ENCODE measurements at places on chromosomes 16 and 17.

- no peak for DNase-seq
Observed at GRCh38 chr16:67847064-67847861, at the start of gene CENPT. Gene CENPT (minus strand): TSS chr16:67847693. CDS start chr16:67833859, 13,834 bp downstream.

DNA sequence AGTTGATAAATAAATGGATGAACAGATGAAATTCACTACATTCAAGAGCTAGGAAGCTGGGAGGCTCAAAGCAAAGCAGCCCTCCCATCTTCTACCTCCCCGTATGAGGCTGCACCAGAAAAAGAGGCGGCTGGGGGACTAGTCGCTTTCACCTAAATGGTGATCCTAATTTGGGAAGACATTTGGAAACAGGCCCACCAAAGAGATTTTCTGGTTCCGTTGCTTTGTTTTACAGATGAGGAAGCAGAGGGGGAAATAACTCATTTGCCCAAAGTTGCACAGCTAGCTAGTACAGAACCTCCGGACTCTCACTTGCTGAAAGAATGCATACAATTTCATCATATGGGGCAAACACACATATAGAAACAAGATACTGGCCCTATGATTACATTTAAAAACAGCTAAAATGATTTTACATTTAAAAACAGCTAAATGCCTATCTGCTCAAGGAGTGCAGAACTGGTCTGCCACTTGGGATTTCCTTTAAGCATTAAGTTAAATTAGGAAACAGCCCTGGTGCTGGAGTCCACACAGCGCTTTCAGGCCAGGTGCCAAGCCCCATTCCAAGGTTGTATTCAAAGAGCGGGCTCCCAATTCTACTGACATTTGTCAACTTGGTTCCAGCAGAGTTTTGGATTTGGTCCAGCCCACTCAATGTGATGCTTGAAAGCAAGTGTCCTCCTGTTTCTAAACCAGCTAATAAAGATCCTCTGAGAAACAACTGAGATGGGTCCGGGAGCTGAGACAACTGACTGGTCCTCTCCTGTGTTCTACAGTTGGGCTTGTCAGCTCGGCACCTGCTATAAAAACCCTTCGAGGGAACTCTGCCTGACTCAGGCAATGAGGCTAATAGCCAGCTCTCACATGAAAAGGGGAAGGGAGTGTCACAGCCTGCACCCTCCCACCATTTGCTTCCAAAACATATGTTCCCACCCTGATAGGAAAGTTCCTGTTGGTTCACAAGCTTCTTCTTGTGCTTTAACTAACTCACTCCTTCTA is 11.7 kb downstream of the ERN1 start:
- DNase-seq = no peak

- no peak for DNase-seq
Observed at GRCh38 chr16:79912592-79913310, 312.2 kb upstream of the MAF start.

DNA sequence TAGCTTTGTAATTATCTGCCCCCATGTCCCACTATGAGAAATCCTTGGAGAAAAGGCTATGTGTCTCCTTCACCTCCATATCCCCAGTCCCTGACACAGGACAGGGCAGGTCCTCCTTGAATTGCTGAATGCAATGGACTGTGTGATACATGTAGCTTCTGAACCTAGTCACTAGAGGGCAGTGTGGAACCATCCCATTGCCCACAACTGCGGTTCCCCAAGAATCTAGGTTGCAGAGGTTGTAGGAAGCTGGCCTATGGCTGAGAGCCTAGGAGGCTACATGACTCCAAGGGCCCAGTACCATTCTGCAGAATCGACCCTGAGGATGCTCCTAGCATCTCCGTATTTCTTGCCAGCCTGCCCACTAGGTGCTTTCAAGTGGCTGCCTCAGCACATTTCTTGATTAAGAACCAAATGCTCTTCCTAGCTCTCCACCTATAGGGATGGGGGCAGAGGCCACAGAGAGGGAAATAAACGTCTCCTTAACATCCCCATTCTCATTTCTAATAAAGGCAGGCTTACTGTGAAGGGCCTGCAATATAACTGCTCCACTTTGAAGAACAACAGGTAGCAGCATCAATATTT is 394.0 kb downstream of the CA10 start:
- DNase-seq = no peak

DNA sequence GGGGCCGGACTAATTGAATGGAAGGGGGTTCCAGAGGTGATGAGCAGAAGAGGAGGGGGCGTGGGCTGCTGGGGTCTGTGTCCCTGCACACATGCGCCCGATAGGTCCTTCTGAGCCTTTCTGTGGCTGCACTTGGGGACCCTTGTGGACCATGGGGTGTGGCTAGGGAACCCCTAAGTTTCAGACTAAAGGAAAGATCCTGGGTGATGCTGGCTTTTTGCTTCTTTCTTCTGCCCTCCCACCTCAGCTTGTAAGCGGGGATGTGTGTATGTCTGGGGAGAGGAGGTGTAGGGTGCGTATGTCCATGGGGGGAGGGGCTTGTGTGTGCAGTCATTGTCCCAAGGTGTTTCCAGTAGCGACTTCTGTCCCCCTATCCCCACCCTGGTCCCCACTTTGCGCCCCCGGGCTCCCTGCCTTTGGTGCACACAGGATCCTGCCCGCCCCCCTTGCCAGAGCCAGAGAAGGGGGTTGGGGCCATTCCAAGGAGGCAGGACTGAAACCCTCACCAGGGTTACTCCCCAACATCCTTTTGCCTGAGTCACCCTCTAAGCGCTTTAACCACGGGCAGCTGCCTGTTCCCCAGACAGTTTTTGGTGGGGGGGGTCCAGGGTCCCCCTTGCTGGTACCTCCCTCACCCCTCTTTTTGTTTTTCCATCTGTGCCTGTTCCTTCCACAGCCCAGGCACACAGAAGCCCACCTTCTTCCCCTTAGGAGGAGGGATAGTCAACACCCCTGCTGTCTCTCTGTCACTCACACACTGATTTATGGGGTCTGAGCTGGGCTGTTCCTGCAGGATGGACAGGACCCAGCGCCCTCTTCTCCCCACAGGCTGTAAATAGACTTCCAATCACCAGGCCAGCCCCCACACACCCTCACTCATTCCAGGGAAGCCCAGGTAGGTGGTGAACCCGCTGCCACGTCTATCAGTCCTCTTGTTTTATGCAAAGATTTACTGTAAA is 83.2 kb downstream of the ARHGAP23 start:
- no peak for DNase-seq

DNA sequence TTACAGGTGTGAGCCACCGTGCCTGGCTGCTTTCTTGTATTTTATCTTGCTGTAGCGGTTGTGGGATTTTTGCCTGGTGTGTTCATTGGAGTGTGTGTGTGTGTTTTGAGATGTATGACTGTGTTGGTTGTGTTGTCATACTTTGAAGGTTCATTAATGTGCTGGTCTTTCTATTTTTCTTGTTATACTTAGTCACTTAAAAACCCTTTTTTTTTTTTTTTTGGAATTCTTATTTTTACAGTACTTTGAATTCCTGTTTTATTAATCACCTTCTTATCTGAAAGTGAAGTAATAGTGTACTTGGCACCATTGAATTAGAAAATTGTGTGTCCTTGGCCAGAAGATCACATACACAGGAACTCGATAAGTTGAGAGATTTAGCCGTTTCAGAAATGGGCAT is 30.2 kb downstream of the TENT4B start:
- no peak for DNase-seq

Measured in NCI-H1930 (cell line).